ENCODE measurements at places on chromosomes 12 and 14.

- DNase-seq, result no peak
Measured at GRCh38 chr14:36655571-36655962, 6.1 kb upstream of the PAX9 start.

DNA sequence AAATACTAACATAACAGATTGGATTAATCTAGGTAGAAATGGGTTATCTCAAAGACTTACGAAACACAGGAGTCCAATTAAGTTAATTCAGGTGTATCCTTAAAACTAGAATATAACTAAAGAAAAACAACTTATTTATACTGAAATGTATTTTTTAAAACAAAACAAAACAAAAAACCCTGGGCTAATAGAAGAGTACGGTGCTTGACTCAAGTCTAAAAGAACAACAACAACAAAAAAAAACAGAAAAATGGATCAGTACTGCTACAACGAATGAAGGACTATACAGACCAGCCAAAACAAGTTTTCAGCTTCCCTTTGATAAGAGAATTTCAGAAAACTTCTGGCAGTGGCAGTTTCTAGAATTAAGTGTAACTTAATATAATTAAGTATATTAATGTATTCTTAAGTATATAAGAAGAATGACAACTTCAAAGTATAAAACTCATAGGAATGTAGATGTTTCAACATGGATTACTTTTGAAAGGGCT is 120.1 kb upstream of the EGLN3 start:
- no peak for DNase-seq

DNA sequence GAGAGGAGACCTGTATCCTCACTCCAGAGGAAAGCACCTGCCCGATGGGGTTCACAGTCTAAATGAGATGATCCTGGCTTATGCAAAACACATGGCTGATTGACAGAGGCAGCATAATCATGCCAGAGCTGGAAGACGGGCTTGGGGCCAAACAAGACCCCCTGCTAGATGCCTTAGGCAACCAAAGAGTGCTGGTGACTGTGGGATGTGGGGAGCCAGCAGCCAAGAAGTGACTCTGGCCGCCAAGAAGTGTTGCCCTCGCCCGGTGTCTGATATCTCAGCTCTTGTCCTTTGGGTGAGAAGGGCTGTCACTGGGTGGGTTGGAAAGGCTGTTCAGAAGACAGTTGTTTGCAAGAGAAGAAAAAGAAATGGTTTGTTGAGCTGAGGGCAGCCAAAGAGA is 56.7 kb downstream of the PLEKHG3 start:
- DNase-seq, result no peak

DNA sequence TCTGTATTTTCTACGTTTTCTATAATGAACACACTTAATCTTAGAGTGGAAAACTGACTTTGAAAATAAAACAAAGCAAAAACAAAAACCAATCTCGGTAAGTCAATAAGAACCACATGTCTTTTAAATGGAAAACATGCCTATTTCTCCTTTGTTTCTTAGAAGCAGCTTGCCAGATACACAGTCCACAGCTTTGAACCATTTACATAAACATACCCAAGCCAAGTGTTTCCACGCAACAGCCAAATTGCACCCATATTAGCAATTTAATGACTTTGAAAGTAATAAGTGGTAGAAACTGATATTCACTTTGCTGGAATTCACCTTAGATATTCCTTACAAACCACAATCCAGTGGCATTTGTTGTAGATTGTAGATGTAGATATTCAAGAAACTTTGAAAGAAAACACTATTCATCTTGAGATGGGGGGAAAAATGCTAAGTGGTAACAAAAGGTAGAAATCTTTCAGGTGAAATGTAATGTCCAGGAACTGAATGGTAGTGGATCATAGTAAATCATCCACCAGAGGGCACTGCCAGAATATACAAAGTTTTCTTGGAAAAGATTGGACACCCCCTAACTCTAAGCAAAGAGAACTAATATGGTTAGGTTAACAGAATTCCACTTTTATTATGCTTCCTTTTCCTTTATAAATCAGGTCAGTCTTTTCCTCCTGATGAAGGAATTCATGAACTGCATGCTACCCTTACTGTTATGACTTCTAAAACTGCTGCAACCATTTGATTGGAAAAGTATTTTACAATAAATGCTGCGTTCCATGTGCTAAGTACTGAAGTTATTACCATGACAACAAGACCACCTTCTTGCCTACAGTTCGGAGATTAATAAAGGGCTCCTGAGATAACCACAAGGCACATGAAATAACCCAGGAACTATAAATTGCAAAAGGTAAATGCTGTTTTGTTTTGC is 69.8 kb downstream of the RERG start:
- no peak for DNase-seq

DNA sequence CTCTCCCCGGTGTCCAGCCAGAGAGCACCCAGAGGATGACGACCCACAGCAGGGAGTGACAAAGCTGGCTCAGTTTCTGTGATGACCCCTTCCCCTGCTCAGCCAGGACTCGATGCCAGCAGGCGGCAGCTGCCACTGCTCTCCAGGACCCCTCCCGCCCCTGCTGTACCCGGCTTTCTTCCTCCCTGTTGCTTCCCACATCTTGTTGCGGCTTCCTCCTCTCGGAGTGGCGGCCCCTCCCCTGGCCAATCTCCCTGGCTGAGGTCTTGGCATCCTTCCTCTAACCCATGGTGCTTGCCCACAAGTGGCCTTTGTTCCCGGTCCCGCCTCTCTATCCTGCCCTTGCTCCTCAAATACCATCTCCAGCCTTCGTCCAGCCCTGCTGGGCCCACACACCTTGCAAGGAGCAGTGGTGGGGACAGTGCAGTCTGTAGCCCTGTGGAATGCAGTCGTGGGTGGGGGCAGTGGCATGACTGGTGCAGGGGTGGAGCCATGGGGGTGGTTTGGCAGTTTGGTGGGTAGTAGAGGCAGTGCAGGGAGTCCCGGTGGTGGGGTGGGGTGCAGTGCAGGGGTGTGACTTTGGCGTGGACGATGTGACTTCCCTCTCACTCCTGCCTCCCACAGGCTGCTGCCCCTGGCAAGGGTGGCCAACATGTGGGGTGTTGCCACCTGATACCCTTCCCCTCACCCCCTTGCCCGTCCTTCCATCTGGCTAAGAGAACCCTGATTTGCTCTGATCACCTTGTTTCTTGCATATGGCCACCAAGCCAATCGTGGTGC is 16.3 kb upstream of the BEGAIN start:
- DNase-seq, result no peak

GRCh38 chr14:84262932-84263331 is 1267.0 kb upstream of the FLRT2 start:
- no peak for DNase-seq
